NCI-H524 (cell line): ENCODE measurements at places on chromosomes 2 and 18.

DNA sequence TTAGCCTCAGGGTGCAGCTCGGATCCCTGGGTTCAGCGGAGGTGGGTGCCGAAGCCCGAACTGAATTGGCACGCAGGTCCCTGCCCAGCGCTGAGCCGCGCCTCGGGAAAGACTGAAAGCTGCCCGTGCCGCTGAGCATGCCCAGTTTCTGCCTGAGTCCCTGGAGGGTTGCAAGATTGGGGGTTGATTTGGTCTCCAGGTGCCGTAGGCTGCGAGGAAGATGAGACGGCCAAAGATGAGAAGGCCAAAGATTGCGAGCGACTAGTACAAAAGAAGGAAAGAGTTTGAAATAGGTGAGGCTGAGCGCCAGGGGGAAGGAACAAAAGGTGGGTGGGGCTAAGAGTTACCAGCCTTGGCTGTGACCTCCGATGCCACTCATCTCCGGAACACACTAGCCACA, 852 bp upstream of the KCNH7 start:
- peak; percentile 22 for DNase-seq

- no peak for DNase-seq
Measured at GRCh38 chr2:48343571-48344440, 186.1 kb upstream of the STON1 start.

DNA sequence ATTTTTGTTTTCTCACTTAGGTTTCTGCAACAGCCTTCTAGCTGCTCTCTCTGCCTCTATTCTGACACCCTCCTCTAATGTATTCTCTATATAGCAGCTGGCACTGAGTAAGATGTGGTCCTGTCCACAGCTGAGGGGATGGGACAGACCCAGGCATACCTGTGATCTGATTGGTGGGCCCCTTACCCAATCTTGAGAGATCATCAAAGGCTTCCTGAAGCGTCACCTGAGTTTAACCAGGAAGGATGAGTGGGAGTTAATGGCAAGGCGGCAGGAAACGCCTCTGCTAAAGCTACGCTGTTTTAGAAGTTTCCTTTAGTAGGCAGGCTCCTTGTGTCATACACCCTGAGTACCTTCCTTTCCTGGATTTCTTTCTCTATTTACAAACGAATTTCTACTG, 5.7 kb upstream of the TET3 start:
- DNase-seq: no peak

DNA sequence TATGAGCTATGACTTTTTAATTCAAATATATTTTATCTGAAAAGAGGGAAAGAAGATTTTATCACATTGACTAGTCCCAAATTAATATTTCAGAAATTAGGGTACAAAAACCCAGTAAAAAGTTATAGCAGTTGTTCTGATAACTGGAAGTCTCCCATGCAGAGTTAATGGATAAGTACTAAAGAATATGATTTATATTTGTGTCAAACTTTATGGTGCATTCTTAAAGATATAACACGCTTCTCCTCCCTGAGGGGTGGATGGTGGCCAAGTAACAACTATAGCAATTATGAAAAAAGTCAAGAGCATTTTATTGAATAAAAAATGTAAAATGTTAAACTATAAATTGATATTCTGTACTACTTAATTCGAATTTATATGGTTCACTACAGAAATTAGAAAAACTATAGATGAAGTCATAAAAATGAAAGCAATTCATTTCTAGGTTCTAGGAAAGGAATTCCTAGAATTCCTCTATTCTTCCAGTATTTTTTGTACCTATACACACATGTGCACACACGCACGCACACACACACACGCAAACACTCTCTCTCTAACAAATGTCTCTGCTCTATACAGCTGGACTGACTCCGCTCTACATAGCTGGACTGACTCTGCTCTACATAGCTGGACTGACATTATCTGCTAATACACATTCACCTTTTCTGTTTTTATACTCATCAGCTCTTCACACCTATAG, 111.3 kb downstream of the PRELID3A start:
- peak; percentile 16 for DNase-seq

GRCh38 chr2:176777262-176777661, 435.3 kb upstream of the HNRNPA3 start:
- DNase-seq: no peak

GRCh38 chr2:579351-579886, 97.8 kb downstream of the TMEM18 start:
- DNase-seq: no peak

DNA sequence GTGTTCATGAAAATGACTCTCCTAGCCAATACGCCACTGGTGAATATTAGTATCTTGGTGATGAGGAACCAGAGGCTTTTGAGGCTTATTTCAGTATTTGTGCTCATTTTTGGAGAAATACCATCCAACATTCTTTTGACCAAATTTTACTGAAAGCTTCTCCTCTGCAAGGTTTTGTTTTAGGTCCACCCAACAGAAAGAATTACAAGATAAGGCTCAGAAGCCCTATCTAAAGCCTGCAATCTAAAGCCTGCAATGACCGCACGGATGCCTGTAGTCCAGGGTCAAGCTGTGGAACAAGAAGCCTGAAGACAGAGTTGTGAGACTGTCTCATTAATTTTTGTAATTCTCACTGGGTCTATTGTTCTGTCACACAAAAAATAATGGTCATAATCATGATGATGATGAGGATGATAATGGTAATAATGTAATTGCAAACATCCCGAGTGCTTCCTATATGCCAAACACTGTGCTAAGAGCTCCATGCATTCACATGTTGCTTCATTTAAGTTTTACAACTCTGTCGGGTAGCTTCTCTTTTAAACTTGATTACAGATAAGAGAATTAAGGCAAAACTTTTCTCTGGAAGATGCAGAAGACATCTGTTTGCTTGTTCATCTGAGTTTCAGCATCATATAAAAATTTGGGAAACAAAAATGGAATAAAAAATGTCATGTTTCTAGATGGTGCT, 33.2 kb upstream of the NCOA1 start:
- no peak for DNase-seq

GRCh38 chr2:205885492-205886099, 200.4 kb downstream of the INO80D start:
- peak; percentile 90 for DNase-seq

- no peak for DNase-seq
Measured at GRCh38 chr18:22043837-22044236, 125.6 kb upstream of the GATA6 start.

- peak; percentile 27 for DNase-seq
Measured at GRCh38 chr18:7452331-7452730, 114.8 kb upstream of the PTPRM start.

GRCh38 chr2:223980397-223980735, 23.1 kb downstream of the MRPL44 start:
- DNase-seq: no peak

GRCh38 chr2:177738461-177739235, 333.9 kb downstream of the PDE11A start:
- DNase-seq: no peak

GRCh38 chr2:3175568-3175955, 202.1 kb downstream of the EIPR1 start:
- no peak for DNase-seq

- DNase-seq: peak; percentile 53
Measured at GRCh38 chr2:13581471-13581870, 864.7 kb downstream of the TRIB2 start.

DNA sequence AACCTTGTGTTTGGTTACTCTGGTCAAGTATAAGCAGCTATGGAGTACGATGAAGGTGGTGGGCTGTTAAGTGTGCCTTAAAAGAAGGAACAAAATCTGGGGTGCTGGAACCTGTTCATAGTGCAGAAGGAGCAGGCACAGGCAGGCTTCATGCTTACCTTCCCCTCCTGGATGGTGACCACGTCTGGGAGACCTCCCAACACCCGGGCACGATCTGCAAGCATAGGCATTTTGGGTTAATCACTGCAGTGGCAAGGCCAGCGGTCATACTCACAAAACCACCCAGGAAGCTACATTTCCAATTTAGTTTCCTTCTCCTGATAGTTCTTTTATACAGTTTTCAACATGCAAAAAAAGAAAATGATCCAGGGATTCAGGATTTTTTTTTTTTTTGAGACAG, 58.7 kb upstream of the LPIN2 start:
- DNase-seq: no peak

GRCh38 chr2:207772081-207772843, 2.6 kb upstream of the FZD5 start:
- DNase-seq: no peak
